Gastrocnemius medialis (tissue), 4 donors: ENCODE measurements at places on chromosomes 6 and 20. TPM values are rescaled to one million over a fixed set of nuclear protein-coding genes. Genes with fewer than 3 reads are reported as not detected.
A peak's percentile ranks its signal among the peaks of the same experiment; 100 is the strongest.

- DNase-seq, result no peak
- H3K4me1 ChIP-seq, result peaks cover 35% of the 10 kb centered on the region
- H3K27ac ChIP-seq, result no peak overlapping the region
- H3K27me3 ChIP-seq, result no peaks in the 10 kb centered on the region
- no peaks in the 10 kb centered on the region for H3K36me3 ChIP-seq
Measured at GRCh38 chr6:37897321-37897720, 77.8 kb downstream of the ZFAND3 start.

DNA sequence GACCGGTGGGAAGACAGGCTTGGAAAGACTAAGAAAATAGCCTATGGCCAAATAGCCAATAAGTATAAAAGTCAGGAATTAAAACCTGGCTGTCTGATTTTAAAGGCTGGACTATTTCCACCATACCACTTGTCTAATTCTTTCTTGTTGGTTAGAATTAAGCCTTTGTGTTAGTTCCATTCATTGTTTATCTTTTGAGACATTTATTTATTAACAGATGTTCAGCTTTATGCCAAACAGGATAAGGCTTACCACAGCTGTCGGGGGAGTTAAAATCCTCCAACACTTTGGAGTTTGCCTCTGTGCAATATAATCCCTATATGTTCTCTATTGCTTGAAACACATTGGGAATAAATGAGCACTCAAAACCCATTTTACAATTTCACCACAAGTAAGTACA is 208.3 kb downstream of the TMEM200A start:
- H3K4me3 ChIP-seq, result no peak overlapping the region
- H3K4me1 ChIP-seq, result no peaks in the 10 kb centered on the region
- H3K27ac ChIP-seq, result no peak overlapping the region
- no peaks in the 10 kb centered on the region for H3K36me3 ChIP-seq
- DNase-seq, result no peak
- no peaks in the 10 kb centered on the region for H3K27me3 ChIP-seq

SLC35D3 gene
- not detected for total RNA-seq

SH3BGRL2 gene
- total RNA-seq, result 8.5 TPM

ULBP3 gene
- not detected for total RNA-seq

TMEM244 gene
- total RNA-seq, result not detected

DSN1 gene
- total RNA-seq, result 3.2 TPM

SLC24A3 gene
- total RNA-seq, result 6.8 TPM

- H3K4me1 ChIP-seq, result no peaks in the 10 kb centered on the region
- DNase-seq, result no peak
- H3K27ac ChIP-seq, result no peak overlapping the region
- no peaks in the 10 kb centered on the region for H3K36me3 ChIP-seq
- no peaks in the 10 kb centered on the region for H3K27me3 ChIP-seq
Measured at GRCh38 chr6:37483252-37483901, 16.3 kb downstream of the CCDC167 start.

- no peak for DNase-seq
- no peak overlapping the region for H3K4me3 ChIP-seq
- H3K27me3 ChIP-seq, result peaks cover 6% of the 10 kb centered on the region
- no peak overlapping the region for H3K27ac ChIP-seq
- H3K36me3 ChIP-seq, result no peaks in the 10 kb centered on the region
Measured at GRCh38 chr6:46741910-46742309, 4.8 kb upstream of the ANKRD66 start.

GRCh38 chr6:5450073-5450472 is 188.8 kb downstream of the FARS2 start:
- H3K27me3 ChIP-seq, result no peaks in the 10 kb centered on the region
- H3K4me1 ChIP-seq, result no peaks in the 10 kb centered on the region
- H3K4me3 ChIP-seq, result no peak overlapping the region
- H3K27ac ChIP-seq, result no peak overlapping the region

GRCh38 chr20:19557291-19557690 is 200.8 kb upstream of the RIN2 start:
- no peak for DNase-seq
- H3K4me1 ChIP-seq, result peaks cover under 1% of the 10 kb centered on the region
- no peak overlapping the region for H3K4me3 ChIP-seq

DNA sequence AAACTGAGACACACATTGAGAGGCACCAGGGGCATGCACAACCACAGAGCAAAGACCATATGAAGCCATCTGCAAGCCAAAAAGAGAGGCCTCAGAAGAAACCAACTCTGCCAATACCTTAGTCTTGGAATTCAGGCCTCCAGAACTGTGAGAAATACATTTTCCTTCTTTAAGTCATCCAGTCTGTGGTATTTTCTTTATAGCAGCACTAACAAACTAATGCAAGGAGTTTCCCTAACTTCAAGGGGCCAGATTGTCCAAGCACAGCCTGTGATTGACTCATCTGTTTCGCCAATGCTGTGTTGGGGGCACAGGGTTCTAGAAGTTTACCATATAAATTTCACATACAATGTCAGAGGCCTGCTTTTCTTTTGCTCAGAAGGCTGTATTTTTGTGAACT is 364.6 kb downstream of the GJA1 start:
- H3K4me3 ChIP-seq, result no peak overlapping the region
- H3K36me3 ChIP-seq, result no peaks in the 10 kb centered on the region
- no peak overlapping the region for H3K27ac ChIP-seq
- H3K4me1 ChIP-seq, result no peaks in the 10 kb centered on the region

- H3K27me3 ChIP-seq, result no peaks in the 10 kb centered on the region
- H3K36me3 ChIP-seq, result no peaks in the 10 kb centered on the region
- H3K4me1 ChIP-seq, result peaks cover 5% of the 10 kb centered on the region
- no peak for DNase-seq
- peak overlapping the region; percentile 25 for H3K27ac ChIP-seq
- H3K4me3 ChIP-seq, result no peak overlapping the region
Measured at GRCh38 chr20:41167481-41168253, 30.3 kb downstream of the PLCG1 start.

- H3K27me3 ChIP-seq, result no peaks in the 10 kb centered on the region
- H3K4me3 ChIP-seq, result no peak overlapping the region
- H3K36me3 ChIP-seq, result no peaks in the 10 kb centered on the region
- DNase-seq, result no peak
- no peak overlapping the region for H3K27ac ChIP-seq
- no peaks in the 10 kb centered on the region for H3K4me1 ChIP-seq
Measured at GRCh38 chr6:169862892-169863525, 111.6 kb downstream of the ERMARD start.

- no peaks in the 10 kb centered on the region for H3K36me3 ChIP-seq
- H3K27ac ChIP-seq, result no peak overlapping the region
- H3K4me1 ChIP-seq, result peaks cover 16% of the 10 kb centered on the region
- peaks cover 67% of the 10 kb centered on the region for H3K27me3 ChIP-seq
Measured at GRCh38 chr6:1611322-1611571, 1.5 kb downstream of the FOXC1 start.

GRCh38 chr6:120816794-120817193 is 517.5 kb downstream of the TBC1D32 start:
- no peaks in the 10 kb centered on the region for H3K4me1 ChIP-seq
- H3K27me3 ChIP-seq, result no peaks in the 10 kb centered on the region
- no peak overlapping the region for H3K4me3 ChIP-seq
- no peak for DNase-seq
- H3K36me3 ChIP-seq, result no peaks in the 10 kb centered on the region

FLRT3 gene
- 2.2 TPM for total RNA-seq

DNA sequence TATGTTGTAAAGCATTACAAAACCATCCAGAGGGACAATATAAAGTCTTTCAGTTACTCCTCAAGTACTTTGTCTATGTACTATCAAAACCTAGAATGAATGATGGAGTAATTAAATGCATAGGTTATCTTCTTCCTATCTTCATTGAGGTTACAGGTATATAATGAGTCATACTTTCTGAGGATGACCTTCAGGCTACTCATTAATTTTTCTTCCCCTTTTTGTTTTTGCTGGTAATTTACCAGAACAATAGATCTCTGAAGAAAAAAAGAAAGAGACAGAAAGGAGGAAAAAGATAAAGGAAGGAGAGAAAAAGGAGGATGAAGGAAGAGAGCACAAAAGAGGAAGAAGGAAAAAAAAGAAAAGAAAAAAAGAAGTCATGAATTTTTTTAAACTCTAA is 398.4 kb downstream of the TBC1D32 start:
- DNase-seq, result no peak
- H3K36me3 ChIP-seq, result no peaks in the 10 kb centered on the region
- H3K27me3 ChIP-seq, result no peaks in the 10 kb centered on the region
- no peaks in the 10 kb centered on the region for H3K4me1 ChIP-seq
- no peak overlapping the region for H3K27ac ChIP-seq

GRCh38 chr20:51497542-51498467 is 44.7 kb downstream of the NFATC2 start:
- peak; percentile 21 for DNase-seq
- H3K27ac ChIP-seq, result no peak overlapping the region
- H3K4me3 ChIP-seq, result no peak overlapping the region
- no peaks in the 10 kb centered on the region for H3K27me3 ChIP-seq
- H3K36me3 ChIP-seq, result no peaks in the 10 kb centered on the region
- peaks cover 4% of the 10 kb centered on the region for H3K4me1 ChIP-seq

- DNase-seq, result no peak
- no peaks in the 10 kb centered on the region for H3K4me1 ChIP-seq
- no peak overlapping the region for H3K4me3 ChIP-seq
- no peaks in the 10 kb centered on the region for H3K27me3 ChIP-seq
- no peak overlapping the region for H3K27ac ChIP-seq
Measured at GRCh38 chr6:144793744-144794143, 508.6 kb downstream of the UTRN start.

VNN1 gene
- total RNA-seq, result 1.2 TPM

GRCh38 chr20:45152405-45152804 is 22.3 kb upstream of the PI3 start:
- no peaks in the 10 kb centered on the region for H3K4me1 ChIP-seq
- DNase-seq, result no peak
- H3K36me3 ChIP-seq, result no peaks in the 10 kb centered on the region

MUC22 gene
- 0.24 TPM for total RNA-seq

DNA sequence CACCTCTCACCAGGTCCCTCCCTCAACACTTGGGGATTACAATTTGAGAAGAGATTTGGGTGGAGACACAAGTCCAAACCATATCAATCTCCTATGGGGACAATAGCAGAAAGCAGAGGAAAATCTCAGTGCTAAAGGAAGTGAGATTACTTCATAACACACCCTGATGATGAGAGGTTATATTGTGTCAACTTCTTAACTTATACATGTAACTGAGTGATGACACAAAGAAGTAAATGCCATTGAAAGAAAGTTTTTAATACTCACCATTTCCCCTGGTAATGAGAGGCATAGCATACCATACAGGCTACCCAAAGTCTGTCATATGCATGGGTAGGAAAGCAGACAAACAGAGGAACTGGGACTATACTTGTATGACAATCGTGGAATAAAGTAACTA is 137.2 kb downstream of the MMUT start:
- no peaks in the 10 kb centered on the region for H3K36me3 ChIP-seq
- peak overlapping the region; percentile 3 for H3K27ac ChIP-seq
- H3K4me1 ChIP-seq, result no peaks in the 10 kb centered on the region
- no peak overlapping the region for H3K4me3 ChIP-seq

SIRPD gene
- total RNA-seq, result not detected

DNA sequence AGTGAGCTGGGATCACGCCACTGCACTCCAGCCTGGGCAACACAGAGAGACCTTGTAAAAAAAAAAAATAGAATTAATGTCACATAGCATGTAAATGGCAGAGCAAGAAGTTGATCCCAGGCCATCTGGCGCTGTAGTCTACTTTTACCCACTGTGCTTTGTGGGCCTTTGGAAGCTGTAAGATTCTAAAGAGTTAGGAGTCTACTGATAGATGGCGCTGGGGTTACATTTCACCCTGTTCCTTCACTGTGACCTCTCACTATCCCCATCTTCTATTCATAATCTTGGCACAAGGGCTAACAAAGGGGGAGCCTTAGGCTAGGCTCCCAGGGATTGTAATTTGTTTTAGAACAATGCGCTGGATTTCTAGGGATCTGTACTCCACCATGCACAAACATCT is 24.4 kb downstream of the SIRPD start:
- H3K4me1 ChIP-seq, result no peaks in the 10 kb centered on the region
- no peak for DNase-seq
- no peak overlapping the region for H3K27ac ChIP-seq
- no peaks in the 10 kb centered on the region for H3K36me3 ChIP-seq
- H3K4me3 ChIP-seq, result no peak overlapping the region

GRCh38 chr6:135534773-135535380 is 37.3 kb upstream of the AHI1 start:
- no peaks in the 10 kb centered on the region for H3K36me3 ChIP-seq
- H3K27me3 ChIP-seq, result no peaks in the 10 kb centered on the region
- no peaks in the 10 kb centered on the region for H3K4me1 ChIP-seq
- H3K4me3 ChIP-seq, result no peak overlapping the region
